ENCODE measurements at places on chromosomes 1 and 21.

DNA sequence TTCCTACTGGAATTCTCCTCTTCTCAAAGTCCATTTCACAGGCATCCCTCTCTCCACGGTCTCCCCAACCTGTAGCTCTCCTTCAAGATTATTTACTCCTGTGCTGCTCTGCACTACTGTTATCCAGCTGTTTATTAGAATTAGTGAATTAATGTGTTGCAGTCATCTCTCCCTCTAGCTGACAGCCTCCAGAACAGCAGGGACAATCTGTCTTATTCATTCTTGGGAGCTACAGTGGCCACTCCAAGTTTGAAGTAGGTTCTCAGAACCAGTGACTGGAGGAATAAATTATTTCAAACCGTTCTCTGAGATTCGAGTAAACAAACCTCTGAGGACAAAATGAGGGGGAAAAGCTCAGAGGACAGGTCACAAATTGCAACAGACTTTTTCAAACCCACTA, 330.9 kb downstream of the RRAGC start:
- DNase-seq = no peak

DNA sequence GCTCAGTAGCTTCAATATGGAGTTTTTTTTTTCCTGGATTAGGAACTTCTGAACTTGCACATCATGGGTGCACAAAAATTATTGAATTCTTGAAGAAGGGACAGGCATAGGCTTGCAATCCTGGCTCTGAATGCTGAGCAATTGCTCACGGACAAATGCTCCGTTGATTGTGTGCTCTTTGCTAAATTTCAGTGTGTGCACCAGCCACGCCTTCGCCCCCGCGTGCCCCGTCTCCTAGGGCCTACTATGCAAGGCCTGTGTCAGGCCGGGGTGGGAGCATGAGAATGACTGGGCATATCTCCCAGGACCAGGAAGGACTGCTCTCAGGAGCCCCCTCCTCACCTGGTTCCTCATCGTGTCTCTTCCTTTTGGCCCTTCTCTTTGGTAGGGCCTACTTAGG, 17.4 kb downstream of the IL6R start:
- DNase-seq = peak; percentile 55

- no peak for DNase-seq
These were observed 71.1 kb upstream of the DPT start for GRCh38 chr1:168799927-168800605.

- DNase-seq = peak; percentile 90
These were observed 14.0 kb upstream of the THEMIS2 start for GRCh38 chr1:27858072-27858948.

GRCh38 chr1:170375082-170375723, 156.8 kb upstream of the GORAB start:
- DNase-seq = no peak

GRCh38 chr1:3466366-3467075, 12.1 kb downstream of the ARHGEF16 start:
- DNase-seq = no peak

DNA sequence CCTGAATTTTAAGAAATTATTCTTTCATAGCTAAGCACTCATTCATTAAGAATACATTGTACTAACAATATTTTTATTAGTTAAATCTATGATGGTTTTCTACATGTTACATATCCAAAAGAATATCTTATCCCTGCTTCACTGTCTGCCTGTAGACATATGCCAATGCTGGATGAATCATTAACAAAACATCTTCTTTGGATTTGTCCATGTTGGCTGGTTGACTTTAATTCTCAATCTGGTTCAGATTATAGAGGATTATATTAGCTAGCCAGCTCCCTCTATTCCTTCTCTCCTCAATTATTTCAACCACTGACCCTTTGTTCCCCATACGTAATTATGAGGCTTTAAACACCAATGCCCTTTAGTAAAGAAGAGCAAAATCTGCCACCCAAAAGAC, 138.9 kb upstream of the DMRTA2 start:
- DNase-seq = no peak

DNA sequence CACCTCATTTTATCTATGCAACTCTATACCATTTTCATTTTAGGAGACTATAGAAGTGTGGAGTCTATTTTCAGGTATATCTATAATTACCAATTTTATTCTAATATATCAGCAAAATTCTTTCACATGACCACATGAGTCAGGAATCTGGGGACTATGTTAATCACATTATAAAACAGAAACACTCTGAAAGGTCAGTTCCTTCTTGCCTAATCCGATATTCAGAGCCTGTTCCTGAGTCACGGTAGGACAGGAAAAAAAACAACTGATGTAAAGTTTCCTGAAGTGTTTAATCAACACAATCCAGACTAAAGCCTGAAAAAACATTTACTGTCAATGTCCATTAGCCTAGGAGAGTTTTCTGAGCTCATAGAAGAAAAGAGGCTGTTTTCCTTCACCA, 1902.3 kb downstream of the NCAM2 start:
- peak; percentile 1 for DNase-seq

DNA sequence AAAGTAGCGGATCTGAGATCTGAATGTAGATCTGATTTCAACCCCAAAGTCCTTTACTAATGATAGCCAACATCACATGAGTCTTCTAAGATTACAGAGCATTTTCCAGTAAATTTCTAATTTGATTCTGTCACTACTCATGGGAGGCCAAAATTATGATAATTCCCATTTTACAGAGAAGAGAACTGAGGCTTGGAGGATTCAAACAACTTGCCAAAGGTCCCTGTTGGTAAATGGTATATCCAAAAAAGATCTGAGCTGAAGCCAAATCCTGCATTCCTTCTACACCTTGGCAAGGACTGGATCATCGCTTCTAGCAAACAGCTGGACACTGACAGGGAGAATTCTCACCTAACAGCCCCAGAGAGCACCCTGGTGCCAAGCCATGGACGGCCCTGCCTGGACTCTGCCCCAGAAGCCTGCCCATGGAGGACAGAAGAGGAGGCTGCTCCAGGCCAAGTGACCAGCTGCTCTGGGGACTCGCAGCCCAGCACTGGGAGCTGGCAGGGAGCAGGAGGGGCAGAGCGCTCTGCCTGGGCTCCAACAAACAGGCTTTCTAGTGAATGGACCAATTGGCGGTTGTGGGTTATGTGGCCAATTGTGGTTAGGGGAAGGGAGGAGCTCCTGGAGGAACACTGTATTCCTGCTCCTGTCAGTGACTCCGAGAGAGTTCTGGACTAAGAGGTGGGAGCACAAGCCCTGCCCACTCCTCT, 6.4 kb upstream of the CSF1 start:
- no peak for DNase-seq

DNA sequence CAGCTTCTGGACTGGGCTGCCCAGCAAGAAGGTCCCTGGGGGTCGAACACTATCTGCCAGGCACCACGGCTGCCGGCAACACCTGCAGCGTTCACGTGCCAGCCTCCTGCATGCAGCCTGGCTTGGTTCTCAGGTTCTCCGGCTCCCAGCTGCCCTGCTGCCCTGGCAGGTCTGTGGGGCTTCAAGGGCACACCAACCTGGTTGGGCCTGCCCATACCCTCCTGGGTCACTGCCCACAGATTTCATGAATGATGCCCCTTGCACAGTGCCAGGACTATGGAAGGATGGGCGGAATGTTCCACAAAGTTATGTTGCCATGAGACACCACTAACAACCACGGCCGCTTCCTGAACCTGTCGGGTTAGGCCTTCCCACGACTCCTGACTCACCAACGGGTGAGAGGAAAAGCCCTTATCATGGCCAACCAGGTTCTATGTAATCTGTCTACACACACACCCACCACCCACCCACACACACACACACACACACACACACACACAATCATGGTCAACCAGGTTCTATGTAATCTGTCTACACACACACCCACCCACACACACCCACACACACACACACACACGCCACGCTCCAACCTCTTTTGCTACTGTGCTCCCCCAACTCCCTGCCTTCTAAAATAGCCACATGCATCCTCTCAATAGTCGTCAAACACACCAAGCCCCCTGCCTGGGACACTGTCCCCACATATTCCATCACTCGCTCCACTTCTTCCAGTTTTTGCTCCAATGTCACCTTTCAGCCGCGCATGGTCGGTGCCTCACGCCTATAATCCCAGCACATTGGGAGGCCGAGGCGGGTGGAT, 32.2 kb downstream of the HSPG2 start:
- peak; percentile 76 for DNase-seq

- DNase-seq = no peak
These were observed 531.2 kb downstream of the KIF26B start for GRCh38 chr1:245686006-245686405.

DNA sequence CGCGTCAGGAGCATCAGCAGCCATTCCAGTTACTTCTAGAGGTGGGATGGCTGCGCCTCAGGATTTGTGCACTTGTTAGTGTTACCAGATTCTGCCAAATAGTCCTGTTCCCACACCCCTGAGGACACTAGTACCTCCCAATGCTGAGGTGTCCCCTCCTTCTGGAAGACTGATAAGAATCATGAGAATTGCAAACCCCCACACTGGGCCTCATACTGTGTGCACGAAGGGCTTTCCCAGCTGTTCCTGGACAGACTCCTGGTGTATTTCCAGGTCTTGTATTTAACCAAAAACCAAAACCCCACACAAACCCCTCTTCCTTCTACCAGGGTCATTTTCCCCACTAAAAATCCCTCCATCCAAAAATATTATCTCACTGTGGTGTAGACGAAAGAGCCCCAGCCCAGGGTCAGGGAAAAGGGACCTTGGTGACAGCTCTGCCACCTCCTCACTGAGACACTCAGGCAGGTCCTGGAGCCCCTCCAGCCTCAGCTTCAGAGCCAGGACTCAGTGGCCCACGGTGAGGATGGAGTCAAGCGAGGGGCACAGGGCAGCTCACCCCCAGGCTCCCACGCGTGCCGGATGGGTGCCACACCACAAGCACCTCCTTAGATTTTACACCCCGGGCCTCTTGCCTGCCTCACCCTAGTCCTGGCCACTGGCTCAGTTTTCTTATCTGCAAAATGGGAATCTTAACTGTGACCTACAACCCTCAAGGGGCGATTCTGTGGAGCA, 131.4 kb upstream of the RUNX3 start:
- no peak for DNase-seq

DNA sequence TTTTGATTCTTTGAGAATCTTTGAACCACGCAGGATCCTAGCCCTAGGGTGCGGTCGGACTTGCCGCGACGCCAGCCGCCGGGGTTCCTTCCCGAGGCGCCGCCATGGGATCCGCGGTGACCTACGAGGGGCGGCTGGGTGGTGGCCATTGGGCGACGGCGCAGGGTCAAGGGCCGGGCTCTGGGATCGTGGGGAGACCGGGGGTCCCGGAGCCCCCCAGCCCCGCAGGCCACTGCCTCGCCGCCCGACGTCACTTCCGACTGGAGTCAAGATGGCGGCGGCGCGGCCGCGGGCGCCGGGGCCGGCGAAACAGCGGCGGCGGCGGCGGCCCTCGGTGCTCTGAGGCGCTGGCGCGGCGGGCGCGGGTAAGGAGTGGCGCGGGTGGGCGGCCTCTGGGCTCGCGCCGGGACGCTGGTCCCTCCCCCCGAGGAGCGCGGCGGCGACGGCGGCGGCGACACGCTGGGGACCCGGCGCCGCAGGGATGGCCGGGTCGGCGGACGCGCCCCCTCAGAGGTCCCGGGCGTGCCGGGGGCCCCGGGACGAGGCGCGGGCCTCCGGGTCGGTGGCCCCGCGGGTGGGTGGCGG, at the start of gene PRDM2:
TSS of gene PRDM2 (plus strand) at position 253 of the 585 bp plus-strand sequence. CDS start 15,418 bp downstream, outside the sequence.
- DNase-seq = peak; percentile 85

DNA sequence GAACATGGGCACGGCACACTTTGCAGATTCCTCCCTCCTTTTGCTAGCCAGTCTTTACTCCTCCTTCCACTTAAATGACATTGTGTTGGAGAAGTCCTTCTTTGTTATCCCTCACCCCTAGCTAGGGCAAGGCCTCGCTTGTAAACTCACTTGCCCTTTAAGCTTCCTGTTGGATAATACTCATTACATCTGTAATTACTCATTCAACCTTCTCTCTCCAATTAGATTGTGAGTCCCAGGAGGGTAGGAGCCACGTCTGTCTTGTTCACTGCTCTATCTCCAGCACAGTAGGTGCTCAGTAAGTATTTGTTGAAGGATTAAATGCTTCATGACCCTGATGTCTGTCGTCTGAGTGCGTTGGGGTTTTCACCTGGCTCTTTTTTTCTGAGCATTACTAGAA, 98.7 kb upstream of the USP24 start:
- no peak for DNase-seq

- DNase-seq = no peak
These were observed 61.3 kb downstream of the PTBP2 start for GRCh38 chr1:96782856-96783255.

- no peak for DNase-seq
These were observed 632.2 kb downstream of the KIF26B start for GRCh38 chr1:245786948-245787347.

DNA sequence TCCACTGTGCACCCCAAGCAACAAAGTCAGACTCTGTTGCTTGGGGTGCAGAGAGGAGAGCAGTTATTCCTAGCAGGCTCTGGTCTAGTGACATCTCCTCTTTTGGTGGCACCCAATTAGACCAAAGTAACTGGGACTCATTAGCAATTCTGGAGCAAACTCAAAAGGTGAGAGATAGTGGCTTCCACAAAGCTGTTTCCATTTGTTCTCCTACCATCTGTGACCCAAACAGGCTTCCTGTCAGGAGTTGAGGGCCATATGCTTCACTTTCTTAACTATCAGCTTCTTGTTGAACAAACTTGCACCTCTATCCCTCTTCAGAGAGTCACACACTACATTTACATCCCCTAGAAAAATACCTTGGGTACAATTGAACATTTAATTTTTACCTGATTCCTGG, 1.5 kb upstream of the ATXN7L2 start:
- no peak for DNase-seq

- no peak for DNase-seq
These were observed 9.4 kb upstream of the FMO3 start for GRCh38 chr1:171081314-171081753.

DNA sequence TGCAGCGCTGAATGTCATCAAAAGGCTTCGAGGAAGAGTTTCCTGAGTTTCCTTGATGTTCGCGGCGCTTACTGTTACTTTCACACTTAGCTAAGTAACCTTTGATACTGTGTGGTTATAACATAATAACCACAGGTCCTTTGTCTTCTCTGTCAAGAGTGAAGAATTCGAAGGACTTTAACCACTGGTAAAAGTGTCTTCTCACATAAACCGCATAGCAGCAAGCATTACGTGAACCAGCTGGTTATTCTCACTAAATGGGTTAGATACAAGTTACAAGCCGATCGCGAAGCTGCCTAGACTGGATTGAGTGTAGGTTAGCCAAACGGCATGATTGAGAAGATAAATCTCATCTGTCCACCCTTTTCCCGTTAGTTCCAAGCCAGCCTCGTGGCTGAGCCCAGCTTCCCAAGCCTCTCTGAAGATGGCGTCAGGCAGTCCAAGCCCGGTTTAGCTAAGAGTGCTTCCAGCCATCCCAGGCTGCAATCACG, 18.3 kb upstream of the IFNGR2 start:
- DNase-seq = no peak

DNA sequence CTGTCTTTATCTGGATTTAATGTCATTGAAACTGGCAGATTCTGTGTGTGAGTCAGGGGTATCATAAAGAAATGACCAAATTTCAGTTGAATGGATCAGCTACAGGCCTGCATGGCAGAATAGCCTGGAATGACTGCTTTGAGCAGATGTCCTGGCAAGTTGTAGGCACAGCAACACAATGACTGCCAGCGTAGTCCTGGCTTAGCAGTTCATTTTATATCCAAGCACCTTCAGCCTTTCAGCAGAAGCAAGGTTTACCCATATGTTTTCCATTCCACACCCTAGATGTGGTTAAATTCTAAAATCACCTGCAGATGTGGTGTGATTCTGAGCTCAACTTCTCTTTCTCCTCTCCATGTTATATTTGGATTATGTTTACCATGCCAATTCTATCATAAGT, 22.3 kb upstream of the PTGFR start:
- DNase-seq = no peak
